NCI-H2171 treated with DMSO at 0.1 percent for 48 hours (cell line): ENCODE measurements at places on chromosomes 12 and 14.

DNA sequence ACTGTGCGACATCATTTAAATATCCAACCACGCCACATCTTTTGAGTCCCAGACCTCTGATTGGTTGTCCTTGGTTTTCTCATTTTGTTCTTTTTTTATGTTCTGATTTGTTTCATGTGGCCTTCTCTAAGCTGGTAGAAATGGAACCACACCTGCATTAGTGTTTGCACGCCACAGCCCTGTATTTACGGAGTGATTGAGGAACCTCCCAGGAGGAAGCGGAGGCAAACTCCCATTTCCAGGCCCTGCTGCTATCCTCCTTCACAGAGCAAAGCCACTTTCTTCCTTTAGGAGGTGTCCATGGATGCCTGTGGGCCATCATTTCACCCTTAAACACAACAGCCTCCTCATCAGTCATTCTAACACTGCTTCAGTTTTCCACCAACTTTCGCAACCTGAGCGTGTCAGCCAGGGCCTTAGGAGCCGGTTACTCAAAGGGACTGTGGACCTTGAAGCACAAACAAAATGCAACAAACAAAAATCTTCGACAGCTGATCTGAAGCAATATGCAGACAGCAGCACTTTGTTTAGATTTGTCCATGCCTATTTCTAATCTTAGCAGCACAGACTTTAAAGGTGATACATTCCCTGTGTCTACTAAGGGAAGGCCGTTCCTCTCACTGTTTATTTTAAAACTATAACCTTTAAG is 1258.1 kb upstream of the TMEM132C start:
- no peak for DNase-seq

GRCh38 chr12:26978801-26979200 is 35.4 kb downstream of the TM7SF3 start:
- DNase-seq, result no peak

DNA sequence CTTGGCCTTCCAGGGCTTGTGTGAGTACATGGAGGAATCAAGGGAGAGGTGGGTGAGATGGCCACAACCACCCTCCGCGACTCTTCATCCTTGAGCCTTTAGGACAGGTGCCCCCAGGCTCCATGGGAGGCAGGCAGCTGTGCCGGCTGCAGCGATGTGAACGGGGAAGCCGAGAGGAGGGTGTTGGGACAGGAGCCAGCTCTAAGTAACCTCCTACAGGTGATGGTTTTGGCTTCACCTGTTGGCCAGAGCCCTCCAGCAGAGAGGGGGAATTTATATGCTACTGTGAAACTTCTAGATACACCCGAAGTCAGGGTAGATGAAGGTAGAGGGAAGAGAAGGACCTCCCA is 132.2 kb upstream of the HIF1A start:
- DNase-seq, result no peak

DNA sequence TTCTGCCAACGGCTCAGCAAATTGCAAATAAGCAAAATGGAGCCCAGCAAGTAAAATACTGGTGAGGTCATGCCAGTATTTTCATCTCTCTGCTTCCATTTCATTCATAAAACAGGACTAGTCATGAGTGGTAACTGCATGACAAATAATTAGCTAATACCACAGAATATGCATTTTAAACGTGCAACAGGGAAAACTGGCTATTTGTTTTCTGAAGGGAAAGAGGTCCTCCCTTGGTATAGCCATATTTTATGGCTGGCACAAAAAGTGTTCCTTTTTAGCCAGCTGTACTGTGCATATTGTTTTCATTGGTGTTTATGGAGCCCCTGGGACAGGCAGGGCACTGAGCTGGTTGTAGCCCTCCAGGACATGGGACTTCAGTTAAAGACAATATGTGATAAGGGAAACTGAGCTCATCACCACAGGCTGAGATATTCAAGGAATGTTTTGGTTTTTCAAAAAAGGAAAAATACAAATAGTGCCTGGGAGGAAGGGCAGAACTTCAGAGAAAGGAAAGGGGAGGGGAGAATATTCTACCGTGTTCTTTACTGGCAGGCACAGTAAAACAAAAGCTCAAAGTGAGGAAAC is 26.1 kb upstream of the FOXN3 start:
- no peak for DNase-seq

- no peak for DNase-seq
These were observed 2.7 kb downstream of the TCTN1 start for GRCh38 chr12:110616471-110617115.

GRCh38 chr14:71322655-71323250 is 415.5 kb downstream of the PCNX1 start:
- peak; percentile 25 for DNase-seq

DNA sequence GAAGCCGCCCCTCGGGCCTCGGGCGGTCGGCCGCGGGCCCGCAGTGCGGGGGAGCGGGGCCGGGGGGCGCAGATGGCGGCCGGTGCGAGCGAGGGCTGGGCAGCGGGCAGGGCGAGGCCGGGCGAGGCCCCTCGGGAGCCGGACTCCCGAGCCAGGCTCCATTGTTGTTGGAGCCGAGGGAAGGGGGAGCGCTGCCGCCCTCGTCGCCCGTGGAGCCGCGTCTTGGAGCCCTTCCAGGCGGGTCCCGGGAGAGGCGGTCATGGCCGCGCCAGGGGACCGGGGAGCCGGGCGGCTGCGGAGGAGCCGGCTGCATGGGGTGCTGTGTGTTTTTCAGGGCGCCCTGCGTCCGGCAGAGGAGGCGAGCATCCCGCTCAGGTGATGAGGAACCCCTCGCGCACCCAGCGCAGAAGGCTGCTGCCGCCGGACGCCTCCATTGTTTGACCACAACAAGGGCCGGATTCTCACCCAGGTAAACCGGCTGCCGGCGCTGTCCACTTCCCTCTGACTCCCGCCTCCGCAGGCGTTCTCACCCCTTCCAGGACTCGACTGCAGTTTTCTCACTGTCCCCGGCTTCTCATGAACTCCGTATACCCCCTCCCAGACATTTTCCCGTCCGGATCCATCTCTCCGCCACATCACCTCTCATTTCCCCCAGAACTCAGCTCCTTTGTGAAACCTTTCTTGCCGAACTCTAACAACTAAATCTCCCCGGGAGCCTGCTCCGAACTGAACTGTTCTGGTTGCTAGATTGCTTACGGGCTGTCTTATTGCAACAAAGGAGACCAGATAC is 732 bp downstream of the ZNF664 start:
- peak; percentile 18 for DNase-seq

DNA sequence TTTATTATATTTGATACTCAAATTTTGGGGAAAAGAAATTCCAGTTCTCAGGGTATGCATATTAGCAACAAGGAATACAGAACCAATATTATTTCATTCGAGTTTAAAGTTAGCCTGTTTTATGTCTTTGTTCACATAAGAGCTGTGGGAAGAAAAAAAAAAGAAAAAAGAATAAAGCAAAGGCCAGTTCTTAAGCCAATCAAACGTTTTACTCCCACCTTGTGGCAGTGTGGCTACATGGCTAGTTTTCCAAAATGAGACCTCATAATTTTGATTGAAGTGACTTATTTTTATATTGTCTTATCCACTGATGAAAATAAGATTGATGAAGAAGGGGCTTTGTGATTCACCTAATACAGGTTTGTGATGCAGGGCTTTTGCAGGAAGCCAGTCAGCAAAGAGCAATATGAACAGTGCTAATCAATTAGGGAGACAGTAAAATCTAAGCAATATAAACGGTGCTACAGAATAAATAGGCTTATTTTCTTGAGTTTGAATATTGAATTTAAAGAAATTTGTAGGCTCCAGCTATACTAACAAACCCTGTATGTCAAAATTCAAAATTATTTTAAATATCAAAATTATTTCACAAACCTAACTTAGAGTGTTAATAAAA is 624.1 kb upstream of the FOXG1 start:
- no peak for DNase-seq

DNA sequence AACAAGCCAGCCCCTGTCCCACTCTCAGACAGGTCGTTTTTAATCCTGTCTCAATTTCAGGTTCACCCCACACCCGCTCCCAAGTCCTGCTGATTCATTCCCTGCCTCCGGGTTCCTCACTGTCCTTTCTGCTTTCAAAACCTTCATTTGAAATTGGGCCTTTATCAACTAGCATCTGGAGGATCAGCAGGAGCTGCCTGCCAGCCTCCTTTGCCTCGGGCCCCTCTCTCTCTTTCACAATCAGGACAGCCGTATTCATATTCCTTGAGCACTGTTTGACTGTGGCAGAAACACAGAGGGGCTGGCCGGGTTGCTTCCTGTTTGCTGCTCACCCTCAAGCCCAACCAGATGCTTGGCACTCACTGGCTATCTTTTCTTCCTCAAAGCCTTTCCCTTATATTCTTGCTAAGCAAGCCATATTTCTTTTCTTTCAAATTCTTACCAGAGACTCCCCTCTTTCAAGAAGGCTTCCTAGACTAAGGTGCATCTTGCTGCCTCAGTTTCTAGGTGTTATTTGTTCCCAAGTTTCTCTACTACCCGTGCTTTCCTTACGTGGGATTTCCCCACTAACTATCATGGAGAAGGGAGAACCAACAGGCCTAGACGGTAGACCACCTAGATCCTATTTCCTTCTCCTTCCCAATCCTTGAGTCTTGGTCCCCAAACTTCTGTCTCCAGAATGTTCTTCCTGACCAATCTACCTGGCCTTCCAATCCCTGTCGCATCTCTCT is 3.0 kb downstream of the GALNT6 start:
- no peak for DNase-seq

DNA sequence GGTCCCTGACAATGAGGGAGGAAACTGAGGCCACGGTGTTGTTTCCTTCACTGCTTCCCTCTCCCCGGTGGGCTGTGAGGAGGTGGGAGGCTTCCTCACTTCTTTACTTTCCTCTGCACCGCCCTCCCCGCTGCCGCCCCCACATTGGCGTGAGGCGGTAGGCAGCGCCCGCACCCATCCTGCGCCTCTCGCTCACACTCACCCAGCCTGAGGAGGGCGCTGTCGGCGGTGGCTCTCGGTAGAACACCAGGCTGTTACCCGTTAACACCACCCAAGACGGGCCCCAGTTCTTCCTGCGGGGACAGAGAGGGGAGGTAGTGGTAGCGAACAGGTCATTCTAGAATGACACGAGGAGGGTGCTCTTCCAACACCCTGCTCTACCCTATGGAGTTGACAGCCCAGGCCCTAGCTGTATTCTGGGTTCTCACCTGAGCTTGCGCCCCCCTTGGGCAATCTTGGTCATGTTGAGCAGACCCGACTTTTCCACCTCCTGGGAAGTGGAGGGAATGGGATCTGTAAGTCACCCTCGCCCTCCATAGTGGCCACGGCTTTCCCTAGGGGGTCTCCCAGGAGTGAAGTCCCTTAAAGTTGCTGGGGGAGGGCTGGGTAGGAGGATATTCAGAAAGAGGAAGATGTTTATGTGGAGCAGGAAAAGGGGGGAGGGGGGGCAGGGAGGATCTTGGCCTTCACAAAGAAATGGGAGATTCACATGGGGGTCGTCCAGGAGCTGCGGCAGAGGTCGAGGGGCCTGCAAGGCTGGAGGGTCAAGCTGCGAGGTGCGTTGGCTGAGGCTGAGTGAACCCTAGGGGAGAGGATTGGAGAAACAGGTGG is 3.3 kb downstream of the ARHGAP9 start:
- DNase-seq, result no peak

DNA sequence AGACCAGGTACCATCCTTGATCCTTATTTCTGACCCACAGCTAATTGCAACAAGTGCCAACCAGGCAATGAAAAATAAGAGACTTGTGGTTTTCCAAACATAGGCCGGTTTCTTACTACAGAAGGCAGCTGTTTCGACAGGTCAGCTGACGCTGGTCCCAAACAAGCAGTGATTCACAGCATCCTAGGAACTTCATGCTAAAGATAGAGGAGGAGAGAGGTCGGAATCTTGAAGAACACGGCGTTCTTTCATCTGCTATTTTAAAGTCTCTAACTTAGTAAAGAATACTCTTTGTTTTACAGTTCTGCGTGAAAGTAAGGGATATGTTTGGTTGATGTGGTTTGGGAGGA is 28.1 kb upstream of the ADGRD1 start:
- no peak for DNase-seq

DNA sequence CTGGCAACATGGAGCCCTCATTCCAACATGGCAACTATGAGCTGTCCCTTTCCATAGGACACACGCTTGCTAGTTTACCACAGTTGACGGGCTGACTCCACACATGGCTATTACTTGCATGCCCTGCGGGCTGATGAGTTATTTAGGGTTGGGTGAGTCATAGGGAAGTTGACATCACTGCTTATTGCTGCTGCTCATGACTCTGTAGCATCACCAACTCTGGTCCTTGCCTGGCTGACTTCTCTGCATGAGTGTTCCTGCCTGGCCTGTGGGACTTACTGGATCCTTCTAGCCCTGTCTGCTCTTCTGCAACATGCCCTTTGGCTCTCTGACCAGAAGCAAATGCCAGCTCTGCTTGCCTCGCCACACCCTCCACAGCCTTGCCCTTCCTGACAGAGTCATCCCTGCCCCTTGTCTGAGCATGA is 199.5 kb downstream of the ANO6 start:
- no peak for DNase-seq

- DNase-seq, result no peak
These were observed 4.1 kb upstream of the WIF1 start for GRCh38 chr12:65125247-65125646.

GRCh38 chr12:94561943-94562411 is 88.4 kb downstream of the TMCC3 start:
- DNase-seq, result no peak

DNA sequence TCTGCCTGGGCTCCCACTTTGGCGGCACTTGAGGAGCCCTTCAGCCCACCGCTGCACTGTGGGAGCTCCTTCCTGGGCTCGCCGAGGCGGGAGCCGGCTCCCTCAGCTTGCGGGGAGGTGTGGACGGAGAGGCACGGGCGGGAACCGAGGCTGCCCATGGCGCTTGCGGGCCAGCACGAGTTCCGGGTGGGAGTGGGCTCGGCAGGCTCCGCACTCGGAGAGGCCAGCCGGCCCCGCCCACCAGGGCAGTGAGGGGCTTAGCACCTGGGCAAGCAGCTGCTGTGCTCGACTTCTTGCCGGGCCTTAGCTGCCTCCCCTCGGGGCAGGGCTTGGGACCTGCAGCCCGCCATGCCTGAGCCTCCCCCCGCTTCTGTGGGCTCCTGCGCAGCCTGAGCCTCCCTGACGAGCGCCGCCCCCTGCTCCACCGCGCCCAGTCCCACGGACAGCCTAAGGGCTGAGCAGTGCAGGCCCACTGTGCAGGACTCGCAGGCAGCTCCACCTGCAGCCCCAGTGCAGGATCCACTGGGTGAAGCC is 44.6 kb downstream of the R3HDM2 start:
- no peak for DNase-seq

DNA sequence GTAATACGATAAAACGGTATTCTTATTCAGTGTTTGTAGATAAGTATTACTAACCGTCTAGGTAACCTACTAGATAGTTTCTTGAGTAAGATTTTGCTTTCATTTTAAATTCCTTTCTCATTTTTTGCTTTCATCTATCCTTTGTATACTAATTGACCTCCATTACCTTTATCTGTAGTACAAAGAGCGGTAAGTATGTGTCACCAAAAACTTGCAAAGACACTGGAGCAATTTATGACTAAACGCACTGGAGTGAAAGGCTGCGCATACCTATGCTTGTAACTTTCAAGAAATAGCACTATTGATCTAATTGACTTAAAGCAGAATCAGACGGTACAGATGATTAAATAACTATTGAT is 1.7 kb downstream of the ARHGAP5 start:
- peak; percentile 21 for DNase-seq

DNA sequence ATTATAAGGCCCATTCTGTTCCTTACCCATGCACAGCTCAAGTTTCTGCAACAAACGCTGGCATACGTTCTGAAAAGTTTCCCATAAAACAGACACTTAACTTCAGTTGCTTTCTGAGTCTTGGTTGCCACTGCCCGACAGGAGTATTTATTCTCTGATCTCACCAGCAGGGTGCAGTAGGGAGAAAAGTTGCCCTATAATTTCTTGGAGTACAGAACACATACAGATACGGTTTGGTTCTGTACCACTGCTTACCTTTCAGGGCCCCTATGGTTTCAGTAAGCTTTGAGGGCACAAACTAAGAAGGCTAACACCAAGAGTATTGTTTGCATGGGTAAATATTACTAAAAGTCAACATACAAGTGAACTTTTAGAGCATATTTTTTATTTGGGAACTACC is 77.9 kb downstream of the SPATA7 start:
- no peak for DNase-seq
